ENCODE measurements at places on chromosomes 4 and X. TPM values are rescaled to one million over a fixed set of nuclear protein-coding genes. Genes with fewer than 3 reads are reported as not detected.

The WDR45 gene
- total RNA-seq: 54.9 TPM

The PROM1 gene
- total RNA-seq: 34.5 TPM

The TECRL gene
- total RNA-seq: not detected

The FGF2 gene
- 38.4 TPM for total RNA-seq

The XPNPEP2 gene
- total RNA-seq: not detected

The STK32B gene
- total RNA-seq: 2.9 TPM

The SPP1 gene
- 217 TPM for total RNA-seq

The OCIAD2 gene
- total RNA-seq: 76.1 TPM
